ENCODE measurements at places on chromosomes 7 and 10. TPM values are rescaled to one million over a fixed set of nuclear protein-coding genes. Genes with fewer than 3 reads are reported as not detected.

Gene ZNF746
- total RNA-seq, result 18.5 TPM

Gene TET1
- 1.5 TPM for total RNA-seq

Gene ITGA8
- not detected for total RNA-seq

Gene LDB1
- total RNA-seq, result 83.1 TPM

Gene FAM25G
- total RNA-seq, result not detected

Gene SLIT1
- 0.30 TPM for total RNA-seq

Gene PRKAR2B
- 0.50 TPM for total RNA-seq

Gene FAM25C
- not detected for total RNA-seq

Gene IFIT1B
- total RNA-seq, result 0.15 TPM

Gene KIAA1549
- total RNA-seq, result 0.40 TPM

Gene UCN3
- total RNA-seq, result not detected

Gene VENTX
- total RNA-seq, result not detected

Gene GPER1
- total RNA-seq, result not detected

Data from activated CD4-positive, alpha-beta memory T cell treated with anti-CD3 and anti-CD28 coated beads, Interleukin-2, amount 10 ng/mL, durations not matched to agents 7 days and 5 days (primary cell).